ENCODE measurements at places on chromosomes 16 and 17. TPM values are rescaled to one million over a fixed set of nuclear protein-coding genes. Genes with fewer than 3 reads are reported as not detected.

The MYH11 gene
- total RNA-seq, result not detected

The HOXB3 gene
- total RNA-seq, result 8.1 TPM

The NPIPB6 gene
- total RNA-seq, result 3.0 TPM

The TBC1D3 gene
- not detected for total RNA-seq

The LASP1 gene
- 154 TPM for total RNA-seq

GRCh38 chr16:381789-382717 is at the start of gene PGAP6:
TSS of gene PGAP6 (minus strand) at chr16:381978. CDS start at chr16:381821, 157 bp downstream.
- H3K36me3 ChIP-seq, result no peaks in the 10 kb centered on the region
- peaks cover 38% of the 10 kb centered on the region for H3K4me1 ChIP-seq
- H3K4me3 ChIP-seq, result peak within 1 kb of the TSS; percentile 67
- H3K27me3 ChIP-seq, result no peaks in the 10 kb centered on the region
- H3K27ac ChIP-seq, result peak within 1 kb of the TSS; percentile 60

- peak; percentile 19 for DNase-seq
- no peak overlapping the region for H3K4me3 ChIP-seq
- no peaks in the 10 kb centered on the region for H3K27me3 ChIP-seq
- no peak overlapping the region for H3K27ac ChIP-seq
- H3K4me1 ChIP-seq, result peaks cover 6% of the 10 kb centered on the region
- H3K36me3 ChIP-seq, result no peaks in the 10 kb centered on the region
Measured at GRCh38 chr17:38926293-38927070, 1.1 kb downstream of the LASP1NB start.

DNA sequence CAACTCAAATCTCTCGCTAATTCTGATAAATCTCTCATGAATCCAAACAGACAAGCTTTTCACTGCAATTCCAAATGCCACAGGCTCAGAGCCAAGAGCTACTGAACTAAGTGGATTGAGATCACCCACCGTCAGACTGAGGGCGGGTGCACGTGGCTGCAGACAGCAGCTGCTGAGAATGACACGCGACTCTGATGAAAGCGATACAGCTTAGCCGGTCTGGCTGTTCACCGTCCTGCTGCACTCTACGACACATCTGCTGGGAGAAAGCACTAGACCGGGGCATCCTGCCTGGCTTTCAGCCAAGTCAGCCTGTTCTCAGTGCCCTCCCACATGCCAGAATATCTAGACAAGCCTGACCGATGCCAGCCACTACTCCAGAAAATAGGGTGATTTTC is 42.6 kb downstream of the KLHDC4 start:
- no peak overlapping the region for H3K27ac ChIP-seq
- peaks cover 48% of the 10 kb centered on the region for H3K36me3 ChIP-seq
- DNase-seq, result peak; percentile 46
- no peak overlapping the region for H3K4me3 ChIP-seq
- no peaks in the 10 kb centered on the region for H3K27me3 ChIP-seq
- H3K4me1 ChIP-seq, result no peaks in the 10 kb centered on the region

- no peaks in the 10 kb centered on the region for H3K36me3 ChIP-seq
- no peak overlapping the region for H3K27ac ChIP-seq
- H3K27me3 ChIP-seq, result no peaks in the 10 kb centered on the region
- H3K4me1 ChIP-seq, result no peaks in the 10 kb centered on the region
- H3K4me3 ChIP-seq, result no peak overlapping the region
Measured at GRCh38 chr17:41593306-41593981, 6.7 kb upstream of the KRT14 start.

- H3K4me1 ChIP-seq, result peaks cover 46% of the 10 kb centered on the region
- H3K27ac ChIP-seq, result peak within 1 kb of the TSS; percentile 84
- no peaks in the 10 kb centered on the region for H3K27me3 ChIP-seq
Measured at GRCh38 chr17:28571361-28572122, at the start of gene PIGS. TSS of gene PIGS (minus strand) at chr17:28571524. CDS start at chr17:28571496, 28 bp downstream.

- H3K4me1 ChIP-seq, result peaks cover 48% of the 10 kb centered on the region
- no peaks in the 10 kb centered on the region for H3K36me3 ChIP-seq
- no peak overlapping the region for H3K4me3 ChIP-seq
- no peaks in the 10 kb centered on the region for H3K27me3 ChIP-seq
- DNase-seq, result no peak
- peak overlapping the region; percentile 5 for H3K27ac ChIP-seq
Measured at GRCh38 chr16:27174798-27175197, 28.5 kb upstream of the KDM8 start.

DNA sequence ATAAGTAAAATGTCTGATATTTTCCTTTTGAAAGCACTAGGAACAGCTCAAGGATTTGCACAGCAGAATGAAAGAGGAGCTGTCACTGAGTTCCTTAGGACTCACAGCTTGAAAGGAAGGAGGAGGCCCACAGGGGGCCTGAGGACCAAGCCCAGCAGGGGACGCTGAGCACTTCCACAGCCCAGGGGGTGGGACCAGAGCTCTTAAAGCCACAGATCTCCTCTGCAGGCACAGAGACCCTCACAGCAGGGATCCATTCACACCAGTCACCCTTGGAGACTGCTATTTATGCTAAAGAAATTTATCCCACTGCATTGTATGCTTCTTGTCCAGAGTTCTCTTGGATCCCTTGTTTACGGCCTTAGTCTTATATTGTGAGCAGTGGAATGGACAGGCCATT is 253.3 kb downstream of the STX8 start:
- H3K36me3 ChIP-seq, result no peaks in the 10 kb centered on the region
- H3K4me3 ChIP-seq, result no peak overlapping the region
- no peak for DNase-seq
- H3K4me1 ChIP-seq, result no peaks in the 10 kb centered on the region

GRCh38 chr16:69448470-69449193 is 24.2 kb downstream of the CYB5B start:
- H3K4me1 ChIP-seq, result peaks cover 25% of the 10 kb centered on the region
- H3K27me3 ChIP-seq, result no peaks in the 10 kb centered on the region
- peaks cover 19% of the 10 kb centered on the region for H3K36me3 ChIP-seq
- no peak for DNase-seq

DNA sequence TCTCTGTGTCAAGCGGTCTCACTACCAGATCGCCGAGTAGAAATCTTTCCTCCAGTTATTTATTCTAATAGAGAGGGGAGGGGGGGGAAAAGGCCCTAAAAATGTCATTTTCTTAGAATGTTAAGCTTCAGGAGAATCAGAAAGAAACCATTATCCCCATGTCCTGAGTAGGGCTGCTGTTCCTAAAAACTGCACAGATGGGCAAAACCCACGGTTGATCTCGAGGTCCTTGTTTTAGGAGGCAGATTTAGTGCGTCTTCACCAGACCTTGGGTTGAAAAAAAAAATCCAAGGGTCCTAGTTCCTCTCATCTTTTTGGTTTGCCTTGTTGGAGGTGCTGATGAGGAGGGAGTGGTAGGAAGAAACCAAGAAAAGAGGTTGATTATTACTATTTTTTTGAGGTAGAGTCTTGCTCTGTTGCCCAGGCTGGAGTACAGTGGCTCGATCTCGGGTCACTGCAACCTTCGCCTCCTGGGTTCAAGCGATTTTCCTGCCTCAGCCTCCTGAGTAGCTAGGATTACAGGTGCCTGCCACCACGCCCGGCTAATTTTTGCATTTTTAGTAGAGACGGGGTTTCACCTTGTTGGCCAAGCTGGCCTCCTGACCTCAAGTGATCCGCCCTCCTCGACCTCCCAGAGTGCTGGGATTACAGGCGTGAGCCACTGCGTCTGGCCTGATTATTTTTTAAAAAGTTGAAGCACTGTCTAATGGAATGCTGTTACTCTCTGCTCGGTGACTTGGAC is 1.4 kb downstream of the CBFB start:
- no peak for DNase-seq
- H3K4me3 ChIP-seq, result peak overlapping the region; percentile 86
- peaks cover 4% of the 10 kb centered on the region for H3K36me3 ChIP-seq
- H3K27ac ChIP-seq, result peak overlapping the region; percentile 68

DNA sequence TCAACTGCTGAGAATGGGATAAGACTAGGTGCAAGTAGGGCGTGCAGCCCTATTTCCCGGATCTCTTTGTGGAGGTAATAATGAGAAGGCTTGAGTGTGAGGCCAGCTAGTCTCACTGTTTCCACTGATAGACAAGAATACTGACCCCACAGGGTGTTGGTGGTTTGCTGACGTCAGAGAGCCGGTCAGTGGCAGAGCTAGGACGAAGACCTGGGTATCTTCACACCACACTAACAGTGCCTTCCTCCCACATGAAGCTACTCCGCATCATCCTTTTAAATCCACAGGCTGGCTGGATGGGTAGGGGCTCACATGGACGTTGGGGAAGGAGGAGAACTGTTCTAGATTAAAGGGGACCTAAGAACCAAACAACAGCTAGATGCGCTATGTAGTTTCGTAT is 68.0 kb downstream of the ZFHX3 start:
- no peaks in the 10 kb centered on the region for H3K4me1 ChIP-seq
- no peak for DNase-seq
- H3K36me3 ChIP-seq, result no peaks in the 10 kb centered on the region
